Cardiac muscle cell (in vitro differentiated cells and primary cell): ENCODE measurements at places on chromosomes 1 and 21.

DNA sequence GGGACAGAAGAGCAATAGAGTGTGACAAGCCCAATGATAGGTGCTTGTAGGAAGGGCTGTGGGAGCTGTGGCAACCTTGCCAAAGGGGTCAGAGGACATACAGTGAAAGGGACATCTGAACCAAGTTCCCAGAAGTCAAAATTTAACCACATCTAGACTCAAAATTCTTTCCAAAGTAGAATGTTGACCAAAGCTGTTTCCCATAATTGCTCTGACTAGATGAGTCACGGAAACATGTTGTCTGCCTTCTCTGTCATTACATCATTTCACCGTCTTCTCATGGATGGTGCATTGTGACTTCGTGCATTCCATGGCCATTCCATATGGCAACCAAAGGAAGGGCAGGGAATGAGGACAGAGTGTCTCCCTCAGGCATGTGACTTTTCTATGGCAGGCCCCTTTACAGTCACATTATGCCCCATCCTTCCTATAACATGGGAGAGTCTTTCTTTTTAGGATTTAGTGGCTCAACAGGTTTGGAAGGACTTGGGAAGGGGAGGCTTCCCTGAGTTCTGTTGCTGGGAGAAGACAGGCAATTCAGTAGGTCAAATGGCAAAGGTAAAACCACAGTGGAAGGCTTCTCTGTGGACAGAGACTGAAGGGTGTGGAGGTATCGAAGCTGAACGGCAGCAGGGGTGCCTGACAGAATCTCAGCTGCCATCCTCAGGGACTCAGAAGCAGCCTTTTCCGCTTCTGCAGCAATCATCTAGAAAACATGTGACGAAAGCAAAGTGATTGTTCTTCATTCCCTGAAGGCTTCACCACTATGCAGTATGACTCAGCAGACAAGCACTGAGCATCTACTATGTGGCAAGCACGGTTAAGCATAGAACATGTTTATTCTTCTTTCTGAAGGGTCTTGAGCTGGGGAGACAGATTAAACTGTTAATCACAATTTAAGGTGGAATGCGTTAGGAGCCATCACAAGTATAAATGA lies 24.7 kb downstream of the NPHS2 start:
- DNase-seq = peak; percentile 91

DNA sequence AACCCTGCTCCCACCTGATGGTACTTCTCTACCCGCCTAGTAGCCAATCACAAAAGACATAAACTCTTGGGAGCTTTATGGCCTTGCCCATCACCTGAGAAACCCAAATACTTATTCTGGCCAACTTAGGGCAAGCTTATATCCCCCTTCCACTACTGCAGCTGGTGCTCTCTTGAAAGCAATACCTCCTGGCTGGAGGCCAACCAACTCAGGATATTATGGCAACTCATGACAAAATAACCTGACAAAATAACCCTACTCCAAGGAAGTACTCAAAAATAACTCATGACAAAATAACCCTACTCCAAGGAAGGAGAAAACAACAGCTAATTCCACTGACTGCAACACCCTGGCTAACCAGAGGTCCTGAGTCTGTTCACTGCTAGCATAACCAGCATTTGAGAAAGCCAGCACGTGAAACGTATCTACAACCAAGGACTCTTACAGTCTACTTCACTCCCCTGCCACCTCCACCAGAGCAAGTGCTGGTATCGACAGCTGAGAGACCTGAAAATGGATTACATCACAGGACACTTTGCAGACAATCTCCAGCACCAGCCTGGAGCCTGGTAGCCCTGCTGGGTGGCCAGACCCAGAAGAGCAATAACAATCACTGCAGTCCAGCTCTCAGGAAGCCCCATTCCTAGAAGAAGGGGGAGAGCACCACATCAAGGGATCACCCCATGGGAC lies 179.9 kb downstream of the COL24A1 start:
- peak; percentile 24 for DNase-seq

- no peak for DNase-seq
These were observed 112.1 kb downstream of the RUNX1 start for GRCh38 chr21:34936883-34937563.

DNA sequence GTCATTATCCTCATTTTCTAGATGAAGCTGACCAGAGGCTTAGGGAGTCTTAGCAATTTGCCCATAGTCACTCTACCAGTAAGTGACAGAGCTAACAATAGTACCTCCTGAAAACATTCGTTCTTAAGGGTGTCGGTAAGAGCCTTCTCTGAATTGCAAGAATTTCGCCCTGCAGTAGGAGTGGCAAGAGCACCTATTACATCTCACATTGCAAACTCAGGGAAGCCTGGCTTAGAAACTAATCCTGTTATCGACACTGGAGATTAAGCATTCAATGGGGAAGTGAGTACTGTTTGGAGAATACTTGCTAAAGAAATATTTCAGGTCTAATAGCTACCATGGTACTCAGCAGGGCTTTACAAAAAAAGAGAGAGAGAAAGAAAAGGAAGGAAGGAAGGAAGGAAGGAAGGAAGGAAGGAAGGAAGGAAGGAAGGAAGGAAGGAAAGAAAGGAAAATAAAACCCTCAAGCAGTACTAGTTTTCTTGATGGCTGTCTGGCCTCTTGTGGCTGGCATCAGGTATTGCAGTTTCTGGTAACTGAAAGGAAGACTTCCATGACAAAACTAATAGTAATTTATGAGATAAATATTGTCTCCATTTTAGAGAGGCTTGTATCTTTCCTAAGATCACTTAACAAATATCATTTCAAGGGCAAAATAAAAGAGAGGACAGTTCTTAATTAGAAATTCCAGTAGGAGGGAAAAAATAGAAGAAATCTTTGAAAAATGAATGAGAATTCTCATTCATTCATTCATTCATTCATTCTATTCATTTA lies 10.4 kb downstream of the C1orf226 start:
- DNase-seq = peak; percentile 48

DNA sequence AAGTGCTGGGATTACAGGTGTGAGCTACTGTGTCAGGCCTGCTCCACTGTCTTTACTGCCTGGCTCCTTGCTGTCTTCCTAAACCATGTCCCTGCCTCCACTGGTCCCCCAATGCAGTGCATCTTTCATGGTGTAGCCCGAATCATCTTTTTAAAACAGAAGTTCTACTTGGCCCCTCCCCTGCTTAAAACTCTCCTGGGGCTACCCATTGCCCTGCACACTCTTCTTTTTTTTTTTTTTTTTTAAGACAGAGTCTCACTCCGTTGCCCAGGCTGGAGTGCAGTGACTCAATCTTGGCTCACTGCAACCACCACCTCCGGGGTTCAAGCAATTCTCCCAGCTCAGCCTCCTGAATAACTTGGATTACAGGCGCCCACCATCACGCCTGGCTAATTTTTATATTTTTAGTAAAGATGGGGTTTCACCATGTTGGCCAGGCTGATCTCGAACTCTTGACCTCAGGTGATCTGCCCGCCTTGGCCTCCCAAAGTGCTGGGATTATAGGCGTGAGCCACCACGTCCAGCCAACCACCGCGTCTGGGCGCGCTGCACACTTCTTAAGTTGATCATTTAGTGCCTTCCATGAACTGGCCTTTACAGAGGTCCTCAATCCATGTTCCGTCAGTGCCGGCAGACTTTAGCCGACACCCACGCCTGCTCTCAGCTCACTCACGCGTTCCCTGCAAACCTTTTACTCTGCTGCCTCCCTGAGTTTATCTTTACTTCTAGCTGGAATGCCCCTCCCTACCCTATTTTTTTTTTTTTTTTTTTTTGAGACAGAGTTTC lies 2.4 kb downstream of the FCN3 start:
- DNase-seq = no peak

DNA sequence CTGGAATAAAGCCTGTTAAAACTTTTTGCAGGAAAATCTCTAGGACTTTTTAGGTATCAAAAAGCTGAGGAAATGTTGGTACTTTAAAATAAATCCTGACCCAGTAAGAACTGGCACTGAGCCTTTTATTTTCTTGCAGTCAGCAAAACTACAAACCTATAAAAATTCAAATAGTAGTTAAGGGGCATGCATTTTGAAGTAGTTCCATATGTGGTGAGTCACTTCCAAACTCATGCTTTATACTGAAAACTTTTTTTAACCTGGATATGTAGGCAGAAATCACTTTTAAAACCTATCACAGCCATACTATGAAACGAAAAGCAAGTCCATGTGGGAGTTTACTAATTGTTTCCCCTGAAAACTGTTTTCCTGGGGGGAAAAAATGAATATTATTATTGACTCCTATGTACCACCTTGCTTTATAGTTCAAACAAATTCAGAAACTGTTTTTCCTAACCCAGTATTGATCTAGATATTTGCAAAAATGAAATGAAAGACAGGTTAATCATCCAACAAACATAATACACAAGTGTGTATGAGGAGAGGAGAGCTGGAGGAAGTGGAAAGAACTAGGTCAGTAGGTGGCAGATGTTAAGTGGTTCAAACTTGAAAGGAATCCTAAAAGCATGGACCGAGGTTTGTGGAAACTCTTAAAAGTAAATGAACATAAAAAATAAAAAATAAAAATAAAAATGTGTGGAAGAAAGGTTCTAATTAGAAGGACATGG lies 30.5 kb downstream of the NRIP1 start:
- peak; percentile 46 for DNase-seq

DNA sequence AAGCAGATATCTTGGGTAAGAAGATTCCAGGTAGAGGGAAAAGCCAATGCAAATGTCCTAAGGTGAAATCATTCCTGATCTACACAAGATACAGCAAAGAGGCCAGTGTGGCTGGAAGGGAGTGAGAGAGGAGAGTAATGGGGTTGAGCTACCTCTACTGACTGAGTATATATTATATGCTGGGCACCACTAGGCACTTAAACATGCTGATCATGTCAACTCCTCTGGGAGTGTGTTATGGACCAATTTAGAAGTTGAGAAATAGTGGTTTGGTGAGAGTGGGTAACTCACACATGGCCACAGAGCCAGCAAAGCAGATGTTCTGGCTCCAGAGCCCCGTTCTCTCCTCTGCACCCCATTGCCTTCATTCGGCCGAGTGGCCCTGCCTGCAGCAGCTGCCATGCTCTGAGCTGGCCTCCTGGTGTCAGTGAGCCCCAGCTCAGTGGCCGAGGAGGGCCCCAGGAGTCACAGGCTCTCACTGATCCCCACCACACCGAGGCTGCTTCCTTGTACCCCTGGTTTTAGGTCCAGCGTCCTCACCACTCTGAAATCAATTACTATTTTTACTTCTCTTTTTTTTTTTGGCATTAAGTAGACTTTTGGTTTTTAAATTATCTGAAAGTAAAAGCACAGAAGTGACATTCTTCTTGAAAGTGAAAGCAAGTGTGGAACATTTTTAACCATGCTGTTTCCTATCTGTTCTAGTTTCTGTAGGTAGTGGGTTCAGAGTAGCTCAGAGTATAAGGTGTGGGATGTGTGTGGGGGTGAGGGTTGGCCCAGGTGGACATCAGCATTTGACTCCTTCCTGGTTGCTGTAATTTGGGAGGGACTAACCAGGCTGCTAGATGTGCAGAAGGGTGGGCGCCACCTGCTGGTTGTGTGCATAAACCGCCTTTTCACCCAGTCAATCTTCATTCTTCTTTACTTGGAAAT lies 45.8 kb upstream of the CRNN start:
- DNase-seq = peak; percentile 85
